ENCODE measurements at places on chromosomes 2 and 18. TPM values are rescaled to one million over a fixed set of nuclear protein-coding genes. Genes with fewer than 3 reads are reported as not detected.

DNA sequence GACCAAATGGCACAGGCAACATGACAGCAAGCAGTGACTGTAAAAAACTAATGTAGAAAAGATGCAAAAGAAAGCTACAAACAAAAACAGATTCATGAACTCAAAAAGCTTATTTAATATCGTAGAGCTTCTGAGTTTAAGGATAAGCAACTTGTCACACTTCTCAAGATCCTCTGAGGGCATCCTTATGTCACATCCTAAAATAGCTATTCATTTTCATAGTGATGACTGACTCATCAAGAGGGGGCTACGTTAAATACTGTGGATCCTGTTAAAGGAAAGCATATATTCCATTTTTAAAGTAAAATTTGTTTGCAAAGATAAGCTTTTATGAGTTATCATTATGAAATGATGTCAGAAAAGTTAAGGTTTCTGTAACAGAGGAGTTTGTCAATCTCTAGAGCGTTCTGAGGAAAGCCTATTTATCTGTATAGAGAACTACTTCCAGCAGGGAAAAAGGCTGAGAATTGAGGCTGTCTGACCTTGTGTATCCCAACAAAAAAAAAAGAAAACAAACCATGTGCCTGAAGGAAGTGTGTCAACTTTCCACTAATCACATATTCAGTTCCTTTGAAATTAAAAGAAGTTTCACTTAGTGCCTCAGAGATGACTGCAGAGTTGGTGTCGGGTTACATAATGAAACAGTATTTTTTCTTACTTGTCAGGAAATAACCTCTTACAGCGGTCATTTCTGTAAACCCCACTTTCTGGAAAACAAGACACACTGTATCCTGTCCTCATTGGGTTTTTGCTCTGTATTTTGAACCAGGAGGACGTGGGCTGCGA lies 115.5 kb downstream of the ESCO1 start:
- no peak for DNase-seq

GRCh38 chr2:145304501-145304900 lies 784.6 kb upstream of the ZEB2 start:
- no peak for DNase-seq

CAPG gene
- 282 TPM for total RNA-seq

- DNase-seq = no peak
Observed at GRCh38 chr18:10953672-10954071, 195.7 kb downstream of the PIEZO2 start.

- no peak for DNase-seq
Observed at GRCh38 chr2:42254186-42254895, 85.2 kb downstream of the EML4 start.

- no peak for DNase-seq
Observed at GRCh38 chr2:6310256-6311215, 555.2 kb downstream of the CMPK2 start.

RAB6C gene
- total RNA-seq = not detected

DNA sequence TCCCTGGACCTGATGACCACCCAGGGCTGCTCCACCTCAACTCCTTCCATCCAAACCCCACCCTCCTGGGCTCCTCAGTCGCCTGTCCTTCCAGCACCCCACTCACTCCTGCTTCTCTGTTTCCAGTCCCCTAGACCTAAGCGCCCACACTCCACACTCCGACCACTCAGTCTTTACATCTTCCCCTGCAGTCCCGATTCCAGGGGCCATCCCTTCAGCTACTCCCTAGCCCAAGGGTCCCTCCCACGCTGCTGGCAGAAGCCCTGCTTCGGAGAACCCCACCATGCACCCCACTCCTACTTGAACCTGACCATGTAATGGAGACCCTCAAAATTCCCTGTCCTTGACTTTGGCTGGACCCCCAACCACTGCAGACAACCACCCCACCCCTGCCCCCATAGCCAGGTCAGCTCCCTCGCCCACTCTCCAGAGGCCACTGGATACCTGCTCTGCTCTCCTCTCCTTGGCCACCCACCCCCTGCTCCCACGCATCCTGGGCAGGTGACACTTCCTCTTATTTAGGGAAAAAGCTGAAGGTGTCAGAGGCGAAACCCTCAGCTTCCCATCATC lies 28.2 kb downstream of the EMX1 start:
- DNase-seq = no peak

DNA sequence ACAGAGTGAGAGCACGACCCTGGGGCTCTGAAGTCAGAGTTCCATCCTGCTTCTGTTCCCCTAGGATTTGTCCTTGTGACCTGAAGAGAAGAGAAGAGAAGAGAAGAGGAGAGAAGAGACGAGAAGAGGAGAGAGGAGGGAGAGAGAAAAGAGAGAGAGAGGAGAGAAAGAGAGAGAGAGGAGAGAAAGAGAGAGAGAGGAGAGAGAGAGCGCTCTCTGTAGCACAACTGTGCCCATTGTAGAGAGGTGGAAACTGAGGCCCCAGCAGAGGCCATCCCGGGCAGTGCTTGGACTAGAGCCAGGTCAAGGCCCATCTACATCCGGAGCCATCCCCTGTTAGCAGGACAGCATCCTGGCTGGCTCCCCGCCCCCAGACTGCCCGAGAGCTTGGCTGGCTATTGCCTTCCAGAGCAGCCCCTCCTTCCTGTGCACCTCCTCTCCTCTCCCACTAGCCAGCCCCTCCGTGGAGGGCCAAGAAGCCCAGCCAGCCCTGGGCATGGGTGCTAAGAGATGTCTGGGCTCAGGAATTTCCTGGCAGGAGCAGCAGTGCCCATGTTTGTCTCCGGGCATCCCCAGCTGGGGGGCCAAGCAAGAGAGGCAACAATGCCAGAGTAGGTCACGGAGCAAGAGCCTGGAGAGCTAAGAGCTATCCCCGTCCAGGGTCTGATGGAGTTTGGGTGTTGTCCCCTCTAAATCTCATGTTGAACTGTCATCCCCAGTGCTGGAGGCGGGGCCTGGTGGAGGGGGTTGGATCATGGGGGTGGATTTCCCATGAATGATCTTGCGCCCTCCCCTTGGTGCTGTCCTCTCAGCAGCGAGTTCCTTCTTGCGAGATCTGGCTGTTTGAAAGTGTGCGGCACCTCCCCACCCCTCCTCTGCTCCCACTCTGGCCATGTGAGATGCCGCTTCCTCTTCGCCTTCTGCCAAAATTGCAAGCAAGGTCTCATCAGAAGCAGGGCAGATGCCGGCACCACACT lies 18.2 kb upstream of the GPR55 start:
- DNase-seq = peak; percentile 75

DNA sequence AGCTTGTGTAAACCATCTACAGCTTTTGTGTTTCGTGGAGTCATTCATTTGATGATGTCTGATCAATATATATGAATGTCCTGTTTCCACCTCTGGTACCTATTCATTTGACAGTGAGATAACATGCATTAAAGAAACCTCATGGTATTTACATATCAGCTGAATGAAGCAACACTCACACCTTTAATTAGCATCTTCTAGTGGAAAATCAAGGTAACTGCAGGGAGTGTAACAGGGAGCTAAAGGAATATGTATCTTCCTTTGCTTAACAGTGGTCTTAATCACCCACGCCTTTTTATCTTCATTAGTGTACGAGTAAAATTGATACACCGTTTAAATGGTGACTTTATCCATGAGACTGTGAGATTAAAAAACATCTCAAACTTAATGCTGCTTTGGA lies 15.6 kb downstream of the SLC39A10 start:
- DNase-seq = no peak

C2orf92 gene
- 5.5 TPM for total RNA-seq

- DNase-seq = no peak
Observed at GRCh38 chr2:192546565-192546964, 351.8 kb upstream of the TMEFF2 start.

DNA sequence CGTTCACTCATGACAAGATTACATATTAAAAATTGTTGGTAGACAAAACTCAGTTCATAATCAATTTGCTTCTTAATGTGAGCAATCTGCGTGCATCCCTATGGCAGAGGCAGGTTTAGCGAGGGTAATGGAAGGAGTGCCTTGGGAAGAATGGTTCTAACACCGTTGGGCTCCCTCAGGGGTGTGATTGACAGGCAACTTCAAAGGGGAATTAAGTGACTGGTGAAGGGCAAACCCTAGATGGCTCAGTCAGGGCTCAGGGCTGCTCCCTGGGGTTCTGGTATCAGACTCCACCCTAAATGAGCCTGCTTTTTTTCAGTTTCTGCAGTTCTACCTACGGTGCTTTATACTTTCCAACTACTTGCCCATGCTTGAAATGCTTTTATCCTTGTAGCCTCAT lies 419.5 kb upstream of the CELF4 start:
- no peak for DNase-seq

ZNF24 gene
- total RNA-seq = 53.2 TPM

GRCh38 chr18:40452599-40452998 lies 1502.4 kb upstream of the PIK3C3 start:
- DNase-seq = no peak
